ENCODE measurements at places on chromosomes 5 and 9.
A peak's percentile ranks its signal among the peaks of the same experiment; 100 is the strongest.

DNA sequence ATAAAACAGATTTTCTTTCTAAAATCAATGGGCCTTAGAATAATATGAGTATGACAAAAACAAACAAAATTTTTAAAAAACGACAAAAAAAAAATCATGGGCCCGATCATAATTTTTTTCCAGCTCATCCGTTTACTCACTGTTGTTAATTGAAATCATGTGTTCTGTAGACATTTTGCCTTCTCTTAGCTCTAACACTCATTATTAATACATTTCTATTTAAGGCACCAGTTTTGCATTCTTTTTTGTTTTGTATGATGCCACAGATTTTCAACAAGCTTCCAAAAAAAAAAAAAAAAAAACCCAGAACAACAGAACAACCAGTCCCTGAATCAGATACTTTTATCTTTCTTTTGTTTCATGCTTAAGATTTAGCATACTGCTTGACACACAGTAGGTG lies 86.4 kb downstream of the PRLR start:
- no peak for DNase-seq

- no peak for DNase-seq
Observed at GRCh38 chr5:4630031-4630430, 510.1 kb upstream of the ADAMTS16 start.

- no peak for DNase-seq
Observed at GRCh38 chr5:65081071-65081470, 312.3 kb downstream of the CWC27 start.

GRCh38 chr9:120974921-120975320 lies 48.3 kb upstream of the TRAF1 start:
- no peak for DNase-seq

DNA sequence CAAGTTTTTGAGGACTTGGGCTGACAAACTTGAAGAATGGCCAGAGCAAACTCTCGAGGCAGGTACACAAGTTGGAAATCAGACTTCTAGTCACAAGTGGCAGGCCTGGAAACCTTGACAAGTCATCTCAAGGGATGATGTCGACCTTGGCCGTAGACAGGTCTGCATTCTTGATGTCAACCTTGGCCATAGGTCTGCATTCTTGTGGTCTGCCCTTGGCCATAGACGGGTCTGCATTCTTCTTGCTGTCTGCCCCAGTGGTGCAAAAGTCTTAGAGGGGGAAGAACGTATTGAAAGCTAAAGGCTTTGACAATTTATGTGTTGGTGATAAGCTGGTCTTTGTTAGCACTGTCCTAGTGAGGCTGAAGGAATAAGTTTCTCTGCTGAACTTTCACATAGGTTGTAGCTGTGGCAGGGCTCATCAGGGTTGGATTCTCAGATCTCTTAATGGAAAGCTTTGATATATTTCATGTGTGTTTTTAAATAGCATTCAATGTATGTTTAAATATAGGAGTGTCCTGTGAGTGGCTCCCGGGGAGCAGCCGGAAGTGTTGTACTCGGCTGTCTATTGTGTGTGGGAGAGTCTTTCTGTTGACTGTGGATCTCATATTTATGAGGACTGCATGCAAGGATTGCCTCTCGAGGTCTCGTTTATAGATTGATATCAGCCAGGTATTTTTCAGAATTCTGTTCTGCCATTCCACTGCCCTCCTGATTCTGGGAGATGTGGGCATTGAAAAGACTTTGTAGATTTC lies 27.0 kb downstream of the SUB1 start:
- DNase-seq, result no peak

GRCh38 chr5:127210042-127210441 lies 80.6 kb upstream of the MEGF10 start:
- DNase-seq, result peak; percentile 20

DNA sequence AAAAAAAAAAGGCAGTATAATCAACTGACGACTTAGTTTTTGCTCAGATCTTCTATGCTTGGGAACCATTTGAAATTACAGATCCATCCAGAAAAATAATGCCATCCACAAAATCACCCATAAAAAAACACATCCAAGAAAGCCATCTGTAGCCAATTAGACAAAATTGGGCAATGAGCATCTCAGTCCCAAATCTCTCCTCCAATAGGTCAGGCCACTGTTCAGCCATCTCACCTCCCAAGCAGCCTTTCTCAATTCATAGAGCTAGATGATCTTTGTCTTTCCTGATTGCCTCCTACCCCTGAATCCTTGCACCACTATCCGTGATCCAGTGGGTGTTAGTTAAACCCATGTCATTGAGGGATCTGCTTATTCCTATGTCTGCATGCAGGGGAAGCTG lies 139.6 kb downstream of the SCAMP1 start:
- DNase-seq, result no peak

- DNase-seq, result no peak
Observed at GRCh38 chr9:87160148-87161102, 213.1 kb upstream of the GAS1 start.

DNA sequence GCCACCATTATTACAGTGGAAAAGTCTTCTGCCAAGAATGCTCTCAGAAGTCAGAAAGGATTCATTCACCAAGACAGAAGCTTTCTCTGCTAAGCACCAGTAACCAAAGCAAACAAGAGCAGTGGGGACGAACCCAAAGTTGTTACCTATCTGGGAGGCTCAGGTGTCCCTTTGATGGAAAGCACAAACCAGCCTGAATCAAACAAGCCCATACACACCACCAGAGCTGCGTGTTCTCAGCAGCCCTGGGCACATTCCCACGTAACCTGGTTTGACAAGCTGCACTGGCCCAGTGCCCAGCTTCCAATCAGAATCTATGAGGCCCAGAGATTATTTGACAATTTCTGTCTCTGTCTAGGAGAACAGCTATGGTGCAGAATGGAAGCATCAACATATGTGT lies 252.6 kb downstream of the ACTL7B start:
- DNase-seq, result no peak

DNA sequence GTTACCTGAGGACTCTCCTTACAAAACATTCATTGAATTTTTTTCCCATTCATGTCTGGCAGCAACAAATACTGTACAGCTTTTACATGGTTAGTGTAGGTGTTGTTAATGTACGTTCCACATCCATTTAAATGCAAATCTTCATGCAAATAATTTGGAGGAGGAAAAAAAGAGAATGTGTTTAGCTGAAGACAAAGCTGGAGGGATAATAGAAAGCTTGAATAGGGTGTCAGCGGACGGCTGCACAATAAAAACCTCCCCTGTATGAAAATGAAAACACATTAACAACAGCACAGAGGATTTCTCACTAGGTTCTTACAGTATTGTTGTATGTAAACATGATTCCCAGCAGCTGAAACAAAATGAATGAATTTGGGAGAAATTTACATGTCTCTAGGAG lies 231.5 kb downstream of the ZNF608 start:
- DNase-seq, result no peak

- DNase-seq, result no peak
Observed at GRCh38 chr9:18689921-18690320, 216.0 kb downstream of the ADAMTSL1 start.

GRCh38 chr9:138100711-138101350 lies 223.2 kb downstream of the CACNA1B start:
- DNase-seq, result no peak

DNA sequence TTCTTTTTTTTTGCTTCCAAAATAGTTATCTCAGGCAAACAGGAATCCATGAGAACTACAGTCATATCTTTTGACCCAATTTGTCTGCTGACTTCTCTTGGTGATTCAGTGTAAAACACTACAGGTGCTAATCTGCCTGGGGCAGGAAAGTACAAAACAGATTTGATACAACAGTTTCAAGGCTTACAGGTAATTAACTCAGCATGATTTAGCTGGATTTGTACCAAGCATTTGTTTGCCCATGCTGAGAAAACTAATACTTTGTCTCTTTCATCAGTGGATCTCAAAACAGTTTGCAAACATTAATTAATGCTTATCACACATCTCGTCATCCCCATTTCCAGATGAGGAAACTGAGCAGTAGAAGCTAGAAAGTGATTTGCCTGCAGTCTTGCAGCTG lies 312.5 kb upstream of the SEMA6A start:
- DNase-seq, result no peak

DNA sequence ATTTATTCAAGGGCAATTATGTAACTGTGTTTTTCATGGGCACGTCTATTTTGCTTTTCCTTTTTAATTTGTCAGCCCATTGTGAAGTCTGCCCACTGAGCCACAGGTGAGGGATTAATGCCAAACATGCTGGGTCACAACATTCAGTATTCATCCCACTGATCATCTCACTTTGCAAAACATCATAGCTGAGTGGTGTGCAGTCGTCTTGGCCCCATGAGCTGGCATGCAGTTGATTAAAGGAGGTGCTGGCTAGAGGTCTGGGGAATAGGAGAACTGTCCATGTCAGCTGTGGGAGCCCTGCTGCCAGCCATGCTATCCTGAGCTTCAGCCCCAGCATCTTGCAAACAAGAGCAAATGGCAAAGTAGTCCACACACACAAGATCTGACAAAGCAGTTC lies 11.7 kb upstream of the ESM1 start:
- no peak for DNase-seq

GRCh38 chr5:39998518-39998917 lies 573.7 kb upstream of the DAB2 start:
- DNase-seq, result no peak

DNA sequence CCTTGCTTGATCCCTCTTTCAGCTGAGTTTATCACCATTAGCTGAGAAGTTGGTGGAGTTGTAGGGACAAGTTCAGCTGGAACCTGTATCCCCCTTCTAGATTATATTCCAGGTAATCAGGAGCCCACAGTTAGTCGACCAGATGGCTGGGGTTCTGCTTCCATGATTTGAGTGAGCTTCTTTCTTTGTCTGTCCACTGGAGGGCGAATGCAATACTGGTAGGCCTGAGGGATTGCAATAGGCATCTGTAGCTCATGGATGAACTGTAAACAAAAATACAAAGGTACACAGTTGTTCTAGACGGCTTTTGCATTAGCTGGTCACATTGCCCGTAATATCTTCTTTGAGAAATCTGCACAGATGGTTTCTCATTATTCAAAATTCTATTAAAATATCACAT lies 88.9 kb downstream of the PCSK5 start:
- no peak for DNase-seq

DNA sequence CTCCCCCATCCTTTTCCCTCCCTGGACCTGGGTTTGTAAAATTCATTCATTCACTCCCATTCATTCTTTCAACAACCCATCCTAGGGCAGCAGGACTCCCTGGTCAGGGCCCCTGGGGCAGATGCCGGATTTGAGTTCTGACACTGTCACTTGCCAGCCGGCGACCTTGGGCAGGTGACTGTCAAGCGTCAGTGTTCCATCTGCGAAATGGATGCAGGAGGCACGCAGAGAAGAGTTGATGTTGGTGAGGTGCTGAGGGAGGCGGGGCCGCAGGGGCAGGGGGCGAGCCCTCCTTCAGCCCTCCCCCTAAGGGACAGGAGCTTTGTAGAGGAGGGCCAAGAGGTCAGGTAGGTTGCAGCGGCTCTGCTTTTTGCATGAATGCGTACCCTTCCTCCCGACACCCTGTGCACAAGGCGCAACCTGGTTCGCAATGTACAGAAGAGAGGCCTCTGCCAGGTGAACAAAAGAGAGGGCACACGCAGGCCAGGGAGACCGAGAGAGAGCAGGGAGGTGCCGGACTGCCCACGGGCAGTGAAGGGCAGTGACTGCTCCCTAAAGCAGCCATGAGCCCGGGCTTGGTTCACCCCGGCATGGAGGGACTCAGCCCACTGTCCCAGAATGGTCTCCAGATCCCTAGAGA lies 128.1 kb downstream of the BARX1 start:
- DNase-seq, result no peak

DNA sequence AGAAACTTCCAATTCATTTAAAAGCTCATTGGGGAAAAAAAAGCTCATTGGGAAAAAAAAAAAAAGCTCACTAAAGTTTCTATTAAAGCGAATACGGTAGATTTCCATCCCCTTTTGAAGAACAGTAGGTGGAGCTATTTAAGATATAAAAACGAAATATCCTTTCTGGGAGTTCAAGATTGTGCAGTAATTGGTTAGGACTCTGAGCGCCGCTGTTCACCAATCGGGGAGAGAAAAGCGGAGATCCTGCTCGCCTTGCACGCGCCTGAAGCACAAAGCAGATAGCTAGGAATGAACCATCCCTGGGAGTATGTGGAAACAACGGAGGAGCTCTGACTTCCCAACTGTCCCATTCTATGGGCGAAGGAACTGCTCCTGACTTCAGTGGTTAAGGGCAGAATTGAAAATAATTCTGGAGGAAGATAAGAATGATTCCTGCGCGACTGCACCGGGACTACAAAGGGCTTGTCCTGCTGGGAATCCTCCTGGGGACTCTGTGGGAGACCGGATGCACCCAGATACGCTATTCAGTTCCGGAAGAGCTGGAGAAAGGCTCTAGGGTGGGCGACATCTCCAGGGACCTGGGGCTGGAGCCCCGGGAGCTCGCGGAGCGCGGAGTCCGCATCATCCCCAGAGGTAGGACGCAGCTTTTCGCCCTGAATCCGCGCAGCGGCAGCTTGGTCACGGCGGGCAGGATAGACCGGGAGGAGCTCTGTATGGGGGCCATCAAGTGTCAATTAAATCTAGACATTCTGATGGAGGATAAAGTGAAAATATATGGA lies at the start of gene PCDHGA12:
PCDHGA12 (plus strand) TSS at position 176 of the 782 bp plus-strand sequence; CDS start at position 429, 253 bp downstream.
- DNase-seq, result peak; percentile 69

- DNase-seq, result no peak
Observed at GRCh38 chr9:114309096-114309495, 13.8 kb upstream of the ORM1 start.

- no peak for DNase-seq
Observed at GRCh38 chr5:151471276-151471675, 23.9 kb downstream of the SLC36A1 start.

DNA sequence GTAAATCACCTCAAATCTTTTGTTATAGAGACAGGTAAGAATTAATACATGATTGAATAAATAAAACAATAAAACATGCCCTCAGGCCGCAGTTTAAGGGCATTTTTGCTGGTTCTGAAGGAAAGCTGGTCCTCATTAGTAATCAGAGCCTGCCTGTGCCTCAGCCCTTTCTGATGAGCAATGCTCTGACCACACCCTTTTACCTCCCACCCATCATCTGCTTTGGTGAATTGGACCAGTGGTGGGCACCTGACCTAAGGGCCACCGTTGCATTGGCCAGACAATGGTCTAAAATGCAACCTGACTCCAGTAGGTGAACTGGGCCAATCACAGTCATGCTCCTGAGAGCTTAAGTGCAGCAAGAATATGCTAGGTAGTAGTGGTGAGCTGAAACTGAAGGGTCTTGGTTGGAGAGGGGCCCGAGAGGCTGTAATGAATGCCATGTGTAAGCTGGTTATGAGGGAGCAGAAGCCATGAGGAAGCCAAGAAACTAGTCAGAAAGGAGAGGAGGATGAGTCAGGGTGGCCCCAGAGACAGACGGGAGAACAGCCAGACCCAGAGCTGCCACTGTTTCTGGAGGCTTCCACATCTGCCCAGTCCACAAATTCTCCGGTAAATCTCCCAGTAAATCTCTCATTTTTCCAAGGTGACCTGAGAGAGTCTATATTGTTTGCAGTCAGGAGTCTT lies 45.5 kb upstream of the ZSWIM6 start:
- DNase-seq, result no peak

- no peak for DNase-seq
Observed at GRCh38 chr5:40385544-40385943, 294.2 kb upstream of the PTGER4 start.

All from pons (tissue), 1 donor.